Stimulated activated CD8-positive, alpha-beta memory T cell treated with anti-CD3 and anti-CD28 coated beads, Interleukin-4, amount 100 ng/mL, for 24 hours (primary cell): ENCODE measurements at places on chromosomes 1 and 21.
A peak's percentile ranks its signal among the peaks of the same experiment; 100 is the strongest.

DNA sequence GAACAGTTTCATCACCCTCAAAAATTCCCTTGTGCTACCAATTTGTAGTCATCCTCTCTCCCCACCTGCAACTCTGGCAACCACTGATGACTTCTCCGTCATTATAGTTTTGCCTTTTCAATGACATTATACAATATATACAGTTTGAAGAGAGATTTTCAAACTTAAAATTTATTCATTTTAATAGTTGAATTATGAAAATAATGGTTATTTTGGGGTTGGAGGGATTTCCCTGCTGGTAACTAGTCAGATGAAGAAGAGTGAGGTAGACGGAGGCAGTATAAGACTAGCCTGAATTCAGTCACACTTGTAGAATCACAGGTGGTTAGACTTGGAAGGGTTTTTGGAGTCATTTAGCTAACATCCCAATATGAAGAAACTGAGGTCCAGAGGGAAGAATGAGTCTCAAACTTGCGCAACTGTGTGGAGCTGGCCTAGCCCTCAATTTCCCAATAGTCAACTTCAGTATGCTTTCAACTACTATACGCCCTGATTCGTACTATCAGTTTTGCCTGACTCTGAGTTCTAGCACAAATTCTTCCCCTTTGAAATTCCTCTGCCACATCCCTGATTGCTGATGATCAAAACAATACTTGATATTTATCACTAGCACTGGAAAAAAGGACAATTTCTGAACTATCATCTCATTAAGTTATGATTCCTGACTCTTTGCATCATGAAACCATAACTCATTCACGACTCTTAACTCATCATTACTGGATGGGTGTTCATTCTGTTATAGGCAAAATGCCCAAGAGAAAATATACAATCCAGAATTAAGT lies 54.2 kb downstream of the VANGL2 start:
- no peak for DNase-seq

DNA sequence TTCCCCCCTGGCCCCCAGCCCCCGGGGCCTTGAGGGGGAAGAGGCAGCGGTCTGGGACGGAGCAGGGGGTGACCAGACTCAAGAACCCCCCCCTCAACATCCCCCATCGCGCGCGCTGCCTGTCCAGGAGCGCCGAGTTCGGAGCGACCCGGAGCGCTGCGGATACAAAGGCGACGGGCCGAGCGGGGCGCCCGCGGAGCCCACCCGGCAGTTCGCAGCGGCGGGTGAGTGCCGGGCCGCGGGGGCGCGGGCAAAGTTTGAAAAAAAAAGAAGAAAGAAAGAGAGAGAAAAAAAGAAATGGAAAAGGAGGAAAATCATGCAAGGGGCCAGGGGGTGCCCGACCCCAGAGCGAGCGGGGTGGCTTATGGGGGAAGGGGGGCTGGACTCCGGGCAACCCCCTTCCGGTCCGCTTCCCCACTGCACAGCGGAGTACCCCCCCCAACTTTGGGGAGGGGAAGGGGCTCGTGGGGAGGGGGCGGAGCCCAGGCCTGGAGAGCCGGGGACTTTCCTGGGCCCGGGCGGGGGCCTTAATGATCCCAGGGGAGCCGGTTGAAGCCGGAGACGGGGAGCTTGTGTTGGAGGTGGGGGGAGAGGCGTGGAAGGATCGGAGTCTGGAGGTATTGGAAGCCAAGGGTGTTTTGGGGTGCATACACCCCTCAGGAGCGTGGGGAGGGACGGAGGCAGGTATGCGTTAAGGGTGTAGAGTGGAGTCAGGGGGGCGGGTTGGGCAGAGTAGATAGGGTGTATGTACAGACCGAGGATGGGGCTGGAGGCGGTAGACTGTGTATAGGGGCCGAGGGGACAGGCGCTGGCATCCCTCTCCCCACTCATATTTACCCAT lies 502 bp downstream of the VANGL2 start:
- DNase-seq = no peak

DNA sequence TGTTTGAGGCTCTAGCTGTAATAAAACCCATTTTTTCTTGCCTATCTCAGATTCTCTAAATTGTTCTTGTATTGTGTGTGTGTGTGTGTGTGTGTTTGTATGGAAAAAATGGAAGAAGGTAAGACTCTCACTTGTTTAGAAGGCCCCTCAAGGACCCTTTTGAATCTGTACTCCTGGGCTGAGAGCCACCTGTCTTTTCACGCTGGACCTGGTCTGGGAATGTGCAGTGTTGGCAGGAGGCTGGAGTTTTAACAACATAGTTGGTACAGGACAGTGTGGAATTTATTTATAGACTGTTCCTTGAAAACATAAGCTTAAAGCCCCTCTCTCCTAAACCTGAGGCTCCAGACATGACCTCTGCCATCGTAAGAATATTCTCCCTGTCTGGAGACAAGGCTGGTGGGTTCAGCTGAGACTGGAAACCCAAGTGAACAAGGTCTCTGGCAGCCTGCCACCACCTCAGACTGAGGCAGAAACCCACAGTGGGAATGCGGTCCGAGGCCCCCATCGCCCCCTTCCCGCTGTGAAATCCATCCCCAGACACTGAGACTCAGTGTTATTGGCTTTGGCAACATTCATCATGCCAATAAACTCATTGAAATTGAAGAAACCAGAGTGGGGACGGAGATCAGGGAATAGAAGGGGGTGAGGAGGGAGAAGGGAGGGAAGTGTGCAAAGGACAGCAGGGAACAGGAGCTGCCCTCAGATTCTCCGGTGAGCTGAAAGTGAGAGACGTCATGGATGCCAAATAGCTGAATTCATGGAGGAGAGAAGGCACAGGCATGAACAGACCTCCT lies 24.6 kb upstream of the PLXNA2 start:
- DNase-seq = no peak

DNA sequence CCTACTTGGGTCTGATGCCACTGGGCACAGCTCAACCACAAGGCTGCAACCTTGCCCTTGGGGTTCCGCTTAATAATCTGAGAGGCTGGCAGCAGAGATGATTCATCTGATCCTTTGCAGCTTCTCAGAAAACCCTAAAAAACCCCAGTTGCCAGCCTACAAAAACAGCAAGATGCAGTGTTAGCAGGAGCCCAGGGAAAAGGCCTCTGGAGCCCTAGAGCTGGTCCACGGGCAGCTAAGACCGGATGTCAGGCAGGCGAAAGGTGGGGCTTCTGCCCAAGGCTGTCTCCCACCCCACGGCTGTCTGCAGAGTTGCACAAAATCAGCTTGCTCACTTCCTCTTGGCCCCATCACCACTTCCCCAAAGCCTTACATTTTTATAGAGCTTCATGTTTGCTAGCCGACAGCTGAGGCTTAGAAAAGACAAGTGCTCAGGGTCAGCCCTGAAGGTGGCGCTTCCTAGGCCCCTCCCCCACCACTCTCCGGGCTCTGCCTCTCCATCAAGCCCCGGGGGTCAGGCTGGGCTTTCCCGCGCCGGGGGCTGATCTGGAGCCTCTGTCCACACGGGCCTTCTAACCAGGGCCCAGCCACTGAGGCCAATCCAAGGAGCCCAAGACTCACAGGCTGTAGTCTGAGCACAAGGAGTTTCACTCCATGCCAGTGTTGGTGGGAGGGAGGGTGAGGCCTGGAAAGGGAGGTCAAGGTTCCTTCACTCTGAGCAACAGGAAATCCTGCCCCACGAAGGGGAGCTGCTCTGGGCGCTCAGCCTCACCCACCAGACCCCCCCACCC lies 4.2 kb upstream of the ADORA3 start:
- DNase-seq = peak; percentile 47

GRCh38 chr1:167104256-167104633 lies 10.4 kb downstream of the STYXL2 start:
- no peak for DNase-seq

DNA sequence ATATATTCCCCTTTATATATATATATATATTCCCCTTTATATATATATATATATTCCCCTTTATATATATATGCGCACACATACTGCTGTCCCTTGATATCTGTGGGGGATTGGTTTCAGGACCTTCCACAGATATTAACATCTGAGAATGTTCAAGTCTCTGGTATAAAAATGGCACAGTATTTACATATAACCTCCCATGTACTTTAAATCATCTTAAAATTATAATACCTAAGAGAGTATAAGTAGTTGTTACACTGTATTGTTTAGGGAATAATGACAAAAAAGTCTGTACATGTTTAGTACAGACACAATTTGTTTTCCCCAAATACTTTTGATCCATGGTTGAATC lies 45.8 kb downstream of the NR5A2 start:
- DNase-seq = no peak

- no peak for DNase-seq
Observed at GRCh38 chr1:221117548-221117951, 238.3 kb downstream of the HLX start.

DNA sequence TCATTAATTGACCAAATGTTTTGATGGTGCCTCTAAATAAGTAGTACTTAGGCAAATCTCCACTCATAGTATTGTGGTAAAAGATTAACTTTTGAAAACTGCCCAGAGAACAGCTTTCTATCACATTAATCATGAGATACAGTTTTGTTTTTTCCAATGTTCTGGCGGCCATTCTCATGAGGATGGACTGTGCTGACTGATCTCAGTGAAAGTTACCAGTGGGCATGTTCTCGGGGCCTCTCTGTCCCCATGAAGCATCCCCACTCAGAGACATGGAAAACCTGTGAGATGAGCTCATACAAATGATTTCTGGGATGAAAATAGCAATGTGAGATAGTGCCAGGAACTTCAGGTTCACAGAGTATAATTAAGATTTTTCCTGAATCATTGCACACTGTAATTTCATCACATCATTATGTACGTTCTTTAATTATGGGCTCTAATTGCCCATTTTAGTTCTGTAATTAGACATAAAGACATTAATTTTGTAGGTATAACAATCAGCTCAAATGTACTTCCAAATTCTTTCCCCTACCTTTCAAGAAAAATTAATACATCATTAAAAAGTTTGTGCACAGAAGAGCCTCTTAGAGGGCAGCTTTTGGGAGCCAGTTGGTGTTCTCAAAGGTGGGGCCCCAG lies 40.5 kb downstream of the DDR2 start:
- DNase-seq = no peak

- no peak for DNase-seq
Observed at GRCh38 chr1:4596486-4596885, 57.9 kb upstream of the AJAP1 start.

DNA sequence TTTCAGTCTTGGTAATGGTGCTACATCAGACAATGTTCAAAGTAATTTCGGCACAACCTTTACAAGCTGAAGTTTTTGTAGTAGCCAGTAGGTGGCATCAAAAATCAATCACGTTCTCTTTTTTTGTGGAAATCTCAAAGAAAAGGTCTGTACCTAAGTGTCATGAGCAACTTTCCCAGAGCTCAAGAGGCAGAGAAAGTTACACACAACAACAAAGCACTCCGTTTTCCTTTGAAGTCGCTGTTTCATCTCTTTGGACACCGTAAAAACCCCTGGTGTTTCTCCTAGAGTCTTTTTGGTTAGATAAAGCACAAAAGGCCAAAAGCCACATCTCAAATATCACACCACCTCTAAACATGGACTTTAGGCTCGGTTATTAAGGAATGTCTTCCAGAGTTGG lies 131.6 kb downstream of the LHX8 start:
- no peak for DNase-seq

- DNase-seq = peak; percentile 12
Observed at GRCh38 chr1:200154069-200154767, 126.7 kb downstream of the NR5A2 start.

- no peak for DNase-seq
Observed at GRCh38 chr1:206940588-206940936, 5.7 kb downstream of the PIGR start.

DNA sequence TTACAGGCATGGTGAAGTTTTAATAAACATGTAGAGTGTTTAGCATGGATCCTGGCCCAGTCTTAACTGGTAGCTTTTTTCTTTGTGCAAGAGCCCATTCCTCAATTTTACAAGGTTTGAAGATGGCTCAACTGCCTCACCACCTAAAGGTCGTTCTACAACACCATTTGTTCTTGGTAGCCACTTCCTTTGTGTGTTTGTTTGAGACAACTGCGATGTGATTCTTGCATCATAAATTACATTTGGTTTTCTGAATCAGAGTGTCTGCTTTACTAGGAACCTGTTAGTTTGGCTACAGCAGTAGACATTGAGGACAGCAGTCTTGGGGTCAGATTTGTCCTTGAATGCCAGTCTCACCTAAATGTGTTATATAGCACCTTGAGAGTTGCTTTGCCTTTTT lies 3.3 kb downstream of the PLEKHM2 start:
- no peak for DNase-seq

- no peak for DNase-seq
Observed at GRCh38 chr1:51819810-51820209, 58.7 kb downstream of the NRDC start.

DNA sequence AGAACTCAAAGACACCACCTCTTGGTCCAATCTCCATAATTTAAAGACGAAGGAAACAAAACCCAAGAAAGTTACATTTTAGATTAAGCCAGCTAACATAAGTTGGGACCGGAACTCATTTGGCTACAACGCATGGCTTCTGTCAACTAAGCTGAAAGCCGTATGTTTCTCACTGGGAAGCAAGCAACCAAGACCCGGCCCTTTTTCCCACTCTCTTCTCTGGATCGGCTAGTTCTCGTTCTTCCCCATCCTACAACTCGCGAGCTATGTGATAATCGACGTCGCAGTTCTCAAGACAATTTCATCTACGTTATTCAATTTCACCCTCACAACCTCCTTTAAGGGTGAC lies 601 bp downstream of the CCT8 start:
- DNase-seq = no peak
